ENCODE measurements at places on chromosomes 13 and 19. TPM values are rescaled to one million over a fixed set of nuclear protein-coding genes. Genes with fewer than 3 reads are reported as not detected.

DNA sequence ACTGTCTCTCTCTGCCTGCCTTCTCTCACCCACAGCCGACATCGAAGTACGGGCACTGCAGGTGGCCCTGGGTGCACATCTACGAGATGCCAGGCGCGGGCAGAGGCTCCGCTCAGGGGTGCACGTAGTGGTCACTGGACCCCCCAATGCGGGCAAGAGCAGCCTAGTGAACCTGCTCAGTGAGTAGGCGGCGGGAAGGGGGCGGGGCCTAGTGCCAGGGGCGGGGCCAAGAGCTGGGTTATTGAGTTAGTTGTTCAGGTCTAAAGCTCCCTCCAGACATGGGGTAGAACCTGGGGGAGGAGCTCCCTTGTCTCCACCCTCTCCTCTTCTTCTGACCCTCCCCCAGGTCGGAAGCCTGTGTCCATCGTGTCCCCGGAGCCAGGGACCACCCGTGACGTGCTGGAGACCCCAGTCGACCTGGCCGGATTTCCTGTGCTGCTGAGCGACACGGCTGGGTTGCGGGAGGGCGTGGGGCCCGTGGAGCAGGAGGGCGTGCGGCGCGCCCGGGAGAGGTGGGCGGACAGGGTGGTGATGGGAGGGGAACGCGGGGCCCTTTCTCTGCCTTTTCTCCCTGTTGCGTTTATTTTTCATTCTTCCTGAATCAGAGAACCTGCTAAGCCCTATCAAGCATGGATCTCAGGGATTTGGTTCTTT is 1.9 kb downstream of the GTPBP3 start:
- DNase-seq = peak; percentile 89

- no peak for DNase-seq
Measured at GRCh38 chr13:67493835-67494234, 263.7 kb upstream of the PCDH9 start.

DNA sequence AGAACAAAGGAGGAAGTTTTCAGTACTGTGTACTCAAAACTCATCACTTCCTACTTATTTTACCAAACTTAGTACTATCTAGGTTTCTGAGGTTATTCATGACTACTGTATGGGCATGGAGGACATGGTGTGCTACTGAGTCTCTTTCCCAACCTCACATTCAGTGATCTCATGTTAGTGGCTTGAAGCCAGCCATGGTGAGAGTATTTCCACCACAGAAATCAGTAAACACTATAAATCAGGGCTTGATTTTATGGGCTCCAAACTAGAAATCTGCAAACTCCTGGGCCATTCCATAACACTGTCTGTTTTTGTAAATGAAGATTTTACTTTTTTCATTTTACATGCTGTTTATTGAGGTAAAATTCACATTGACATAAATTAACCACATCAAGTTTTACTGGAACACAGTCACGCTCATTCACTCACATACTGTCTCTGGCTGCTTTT is 19.7 kb downstream of the MED26 start:
- no peak for DNase-seq

- DNase-seq = no peak
Measured at GRCh38 chr13:94419925-94420305, 59.6 kb downstream of the DCT start.

GRCh38 chr19:11887234-11887610 is 360 bp upstream of the ZNF69 start:
- DNase-seq = no peak

DNA sequence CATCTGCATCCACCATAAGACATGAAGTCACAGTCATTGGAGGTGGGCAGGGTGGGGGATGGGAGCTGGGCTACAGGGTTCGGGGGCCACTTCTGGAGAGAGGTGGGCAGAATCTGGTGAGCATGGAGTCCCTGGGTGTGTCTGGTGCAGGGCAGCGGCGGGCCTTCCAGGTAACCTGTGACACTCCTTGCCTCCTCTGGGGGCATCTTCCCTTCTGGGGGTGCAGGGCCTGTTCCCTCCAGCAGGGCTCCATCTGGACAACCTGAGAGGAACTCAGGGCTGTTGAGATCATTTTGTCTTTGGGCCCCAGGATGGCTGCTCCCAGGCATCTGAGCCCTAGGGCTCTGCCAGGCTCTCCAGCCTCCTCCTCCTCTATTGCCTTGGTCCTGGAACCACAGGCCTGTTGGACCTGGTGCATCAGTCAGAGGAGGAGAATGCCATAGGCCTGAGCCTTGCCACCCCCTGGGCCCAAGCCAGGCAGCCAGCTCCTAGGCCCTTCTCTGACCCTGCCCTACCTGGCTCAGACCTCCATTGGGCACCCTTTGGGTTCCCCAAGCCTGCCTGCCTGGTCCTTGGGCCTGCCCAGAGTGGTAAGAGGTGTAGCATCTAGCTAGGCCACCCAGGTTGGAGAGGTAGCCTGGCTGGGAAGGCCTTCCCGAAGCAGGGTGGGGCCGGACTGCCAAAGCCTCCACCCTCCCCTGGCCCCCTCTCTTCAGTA is 13.4 kb downstream of the LYL1 start:
- no peak for DNase-seq

DNA sequence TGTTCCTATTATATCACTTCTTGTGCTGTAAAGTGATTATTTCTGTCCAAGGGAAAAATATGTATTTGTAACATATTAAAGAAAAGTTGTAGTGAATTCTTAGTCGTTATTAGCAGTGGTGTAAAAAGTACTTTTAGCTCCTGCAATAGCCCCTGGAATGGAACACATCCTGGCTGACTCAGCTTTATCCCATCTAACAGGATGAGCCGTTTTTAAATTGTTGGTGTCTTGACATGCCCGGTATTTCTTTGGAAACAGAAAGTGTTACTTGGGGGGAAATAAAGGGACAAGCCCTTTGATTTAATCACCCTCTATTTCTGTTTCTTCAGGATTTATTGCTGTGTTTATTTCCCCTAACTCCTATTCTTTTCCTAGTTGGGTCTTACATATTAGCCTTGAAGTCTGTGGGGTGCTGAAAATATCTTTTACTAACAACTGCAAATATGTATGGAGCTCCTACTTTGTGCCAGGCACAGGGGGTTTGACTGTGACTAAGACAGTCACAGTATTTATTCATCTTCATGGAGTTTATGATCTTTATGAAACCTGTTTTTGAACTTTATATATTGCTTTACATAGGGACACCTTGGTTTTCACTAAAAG is 17.9 kb downstream of the COG3 start:
- no peak for DNase-seq

DNA sequence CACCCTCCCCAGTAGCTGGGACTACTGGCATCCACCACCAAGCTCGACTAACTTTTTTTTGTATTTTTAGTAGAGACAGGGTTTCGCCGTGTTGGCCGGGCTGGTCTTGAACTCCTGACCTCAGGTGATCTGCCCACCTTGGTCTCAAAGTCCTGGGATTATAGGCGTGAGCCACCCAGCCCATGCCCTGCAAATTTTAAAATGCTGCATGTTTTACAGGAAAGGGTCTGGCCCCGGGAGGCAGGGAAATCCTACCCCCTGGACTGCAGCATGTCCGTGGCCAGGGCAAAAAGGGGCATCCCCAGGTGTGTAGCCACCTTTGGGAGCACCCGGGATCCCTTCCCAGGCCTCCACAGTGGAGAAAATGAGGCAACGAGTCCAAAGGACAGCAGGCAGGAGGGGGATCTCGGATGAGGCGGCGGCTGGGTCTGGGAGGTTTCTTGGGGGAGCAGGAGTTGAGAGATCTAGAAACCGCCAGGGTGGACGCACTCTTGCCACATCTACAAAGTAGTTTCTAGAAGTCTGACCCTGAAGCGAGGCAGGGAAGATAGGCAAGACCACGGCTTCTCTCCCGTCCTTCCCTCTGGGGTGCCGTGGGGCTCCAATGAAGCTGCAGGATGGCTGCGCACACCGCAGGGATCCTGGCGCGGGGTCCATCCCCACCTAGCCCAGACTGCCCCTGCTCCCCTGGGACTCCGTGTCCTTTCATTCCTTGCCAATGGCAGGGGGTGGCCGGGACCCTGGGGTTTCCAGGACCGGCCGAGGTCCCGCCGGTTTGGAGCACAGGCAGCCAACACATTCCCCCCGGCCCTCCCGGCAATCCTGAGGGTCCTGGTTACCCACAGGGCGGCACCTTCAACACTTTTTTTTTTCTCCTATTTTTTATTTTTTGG is 21.3 kb upstream of the ZBTB7A start:
- DNase-seq = peak; percentile 59

DNA sequence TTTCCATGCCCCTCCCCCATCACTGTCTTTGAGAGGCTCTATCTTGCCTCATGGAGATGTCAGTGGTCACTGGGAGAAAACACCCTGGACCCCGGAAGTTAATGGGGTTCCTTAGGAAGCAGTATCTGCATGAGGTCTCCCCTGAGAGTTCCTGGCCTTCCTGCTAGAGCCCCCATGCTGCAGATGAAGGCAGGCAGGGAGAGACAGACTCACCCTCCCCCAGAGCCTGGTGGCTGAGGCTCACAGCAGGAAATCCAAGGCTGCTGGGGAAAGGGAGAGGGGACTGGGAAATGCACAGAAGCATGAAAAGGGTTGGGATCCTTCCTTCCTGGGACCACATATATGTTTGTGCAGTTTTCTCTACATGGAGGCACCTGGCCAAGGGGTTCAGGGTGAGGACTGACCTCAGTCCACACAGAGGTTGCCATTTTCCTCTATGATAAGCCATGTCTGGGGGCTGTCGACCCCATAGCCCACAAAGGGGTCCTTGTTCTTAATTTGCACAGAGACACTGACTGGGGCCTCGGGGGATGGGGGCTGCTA is 95.4 kb downstream of the RNASEH2B start:
- no peak for DNase-seq

GRCh38 chr13:95355494-95355893 is 54.2 kb upstream of the ABCC4 start:
- DNase-seq = no peak

GRCh38 chr19:47492571-47493377 is 8.8 kb upstream of the KPTN start:
- no peak for DNase-seq

- no peak for DNase-seq
Measured at GRCh38 chr19:48874303-48875135, 2.3 kb downstream of the PPP1R15A start.

DNA sequence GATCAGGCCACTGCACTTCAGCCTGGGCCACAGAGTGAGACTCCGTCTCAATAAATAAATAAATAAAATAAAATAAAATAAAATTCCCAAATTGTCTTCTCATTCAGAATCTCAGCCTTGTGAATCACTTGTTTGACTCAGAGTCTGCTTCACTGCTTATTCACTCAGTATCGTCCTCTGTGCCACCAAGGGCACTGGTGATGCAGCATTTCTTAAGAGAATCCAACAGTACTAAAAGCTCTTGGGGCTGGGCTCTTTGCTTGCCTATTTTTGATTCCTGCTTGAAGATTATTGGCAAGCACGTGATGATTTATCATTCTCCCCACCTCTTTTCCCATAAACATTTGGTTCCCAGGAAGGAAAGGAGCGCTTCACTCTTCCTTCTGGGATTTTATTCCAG is 54.8 kb upstream of the HMGB1 start:
- no peak for DNase-seq

- DNase-seq = peak; percentile 60
Measured at GRCh38 chr19:16066611-16067104, 9.6 kb upstream of the TPM4 start.

- DNase-seq = no peak
Measured at GRCh38 chr13:107291875-107292274, 723.9 kb upstream of the ARGLU1 start.

- DNase-seq = no peak
Measured at GRCh38 chr19:6020972-6021805, 43.2 kb upstream of the RANBP3 start.

GRCh38 chr13:43355774-43356173 is 332.4 kb downstream of the DNAJC15 start:
- no peak for DNase-seq

The NKG7 gene
- total RNA-seq = 9.4 TPM

The REXO1 gene
- 17.0 TPM for total RNA-seq

The FFAR2 gene
- total RNA-seq = 2.1 TPM

The PROZ gene
- total RNA-seq = not detected

The MYH14 gene
- total RNA-seq = 351 TPM

The MEIS3 gene
- total RNA-seq = 7.1 TPM

Measured in upper lobe of left lung (tissue), 6 donors.